Stimulated activated CD4-positive, alpha-beta T cell treated with anti-CD3 and anti-CD28 coated beads, Interleukin-12 subunit alpha, Interleukin-12 subunit beta, amount 100 ng/mL, for 4 hours (primary cell): ENCODE measurements at places on chromosomes 5 and 9.

GRCh38 chr9:89701221-89701798 is 96.5 kb downstream of the GADD45G start:
- DNase-seq = peak; percentile 69

- DNase-seq = no peak
These were observed 22.3 kb upstream of the GABRP start for GRCh38 chr5:170761048-170761707.

GRCh38 chr5:153865016-153865415 is 173.7 kb downstream of the FAM114A2 start:
- no peak for DNase-seq

- no peak for DNase-seq
These were observed 76.9 kb upstream of the IFNK start for GRCh38 chr9:27447031-27447683.

GRCh38 chr5:891117-891836 is 1.3 kb downstream of the BRD9 start:
- DNase-seq = no peak

DNA sequence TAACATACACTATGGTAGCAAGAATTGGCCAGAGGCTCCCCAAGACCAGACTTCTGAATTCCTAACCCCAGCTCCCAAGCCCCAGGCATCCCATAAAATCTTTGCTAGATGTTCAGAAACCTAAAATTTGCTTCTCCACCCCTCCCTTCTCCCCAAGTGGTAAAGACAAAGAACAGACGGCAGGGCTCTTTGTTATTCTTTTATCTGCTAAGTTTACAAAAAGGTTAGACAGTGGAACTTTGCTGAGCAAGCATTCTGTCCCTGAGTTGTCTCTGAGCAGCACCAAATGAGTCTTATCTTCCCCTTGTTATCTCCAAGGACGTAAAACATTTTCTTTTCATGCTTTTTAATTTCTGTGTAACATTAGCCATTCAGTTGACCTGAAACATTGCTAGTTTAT is 30.2 kb downstream of the TJP2 start:
- DNase-seq = no peak

DNA sequence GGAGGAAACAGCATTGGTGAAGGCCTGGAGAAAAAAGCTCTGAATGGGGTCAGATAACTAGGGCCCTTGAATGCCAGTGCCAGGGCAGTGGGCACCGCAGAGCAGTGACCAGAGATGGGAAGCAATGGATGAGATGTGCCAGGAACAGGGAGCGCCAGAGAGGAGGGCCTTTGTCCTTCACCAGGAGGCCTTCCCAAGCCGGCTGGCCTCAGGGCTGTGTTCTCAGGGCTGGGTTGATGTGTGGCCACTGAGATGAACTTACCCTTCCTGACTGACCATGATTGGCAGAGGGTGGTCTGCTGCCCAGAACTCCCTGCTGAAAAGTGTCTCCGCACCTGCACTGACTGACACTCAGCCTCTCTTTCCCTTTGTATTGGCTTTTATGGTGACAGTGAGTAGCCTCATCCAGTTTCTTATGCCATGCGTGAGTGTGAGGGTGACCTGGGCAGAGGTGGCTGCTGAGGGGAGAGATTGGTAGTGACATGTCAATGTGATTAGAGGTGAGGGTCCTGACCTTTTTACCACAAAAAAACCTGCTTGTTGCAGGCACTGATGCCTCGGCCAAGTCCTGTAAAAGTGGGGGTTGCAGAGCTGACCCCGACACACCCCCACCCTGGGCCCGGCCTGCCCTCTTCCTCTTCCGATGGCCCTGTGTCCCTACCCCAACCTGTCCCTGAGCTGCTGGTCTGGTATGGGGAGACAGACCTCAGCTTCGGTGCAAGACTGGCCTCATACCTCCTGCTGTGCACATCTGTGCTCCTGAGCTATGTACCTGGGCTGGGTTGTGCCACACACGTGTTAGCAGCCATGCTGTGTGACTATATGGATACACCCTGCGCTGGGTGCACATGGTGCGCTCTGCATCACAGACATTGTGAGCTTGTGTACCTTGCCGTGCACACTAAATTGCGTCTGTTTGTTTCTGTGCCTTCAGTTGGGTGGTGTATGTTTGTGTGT is 57.1 kb upstream of the PSD2 start:
- no peak for DNase-seq

- no peak for DNase-seq
These were observed 144.3 kb upstream of the MTAP start for GRCh38 chr9:21657966-21658667.

DNA sequence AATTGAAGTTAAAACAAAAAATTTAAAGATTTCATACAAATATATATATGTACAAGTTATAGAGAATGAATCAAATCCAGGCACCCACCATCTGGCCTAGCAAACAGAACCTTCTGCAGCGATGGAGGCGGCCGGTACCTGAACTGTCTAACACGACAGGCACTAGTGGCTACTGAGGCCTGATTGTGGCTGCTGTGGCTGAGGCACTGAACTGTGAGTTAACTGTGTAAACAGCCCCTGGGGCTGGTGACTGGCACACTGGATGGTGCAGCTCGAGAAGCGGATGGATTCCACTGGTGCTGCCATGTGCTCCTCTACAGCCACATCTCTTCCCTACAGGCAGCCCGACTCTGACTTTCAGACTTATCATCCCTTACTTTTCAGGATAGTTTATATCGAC is 82.4 kb downstream of the RAPGEF1 start:
- no peak for DNase-seq

DNA sequence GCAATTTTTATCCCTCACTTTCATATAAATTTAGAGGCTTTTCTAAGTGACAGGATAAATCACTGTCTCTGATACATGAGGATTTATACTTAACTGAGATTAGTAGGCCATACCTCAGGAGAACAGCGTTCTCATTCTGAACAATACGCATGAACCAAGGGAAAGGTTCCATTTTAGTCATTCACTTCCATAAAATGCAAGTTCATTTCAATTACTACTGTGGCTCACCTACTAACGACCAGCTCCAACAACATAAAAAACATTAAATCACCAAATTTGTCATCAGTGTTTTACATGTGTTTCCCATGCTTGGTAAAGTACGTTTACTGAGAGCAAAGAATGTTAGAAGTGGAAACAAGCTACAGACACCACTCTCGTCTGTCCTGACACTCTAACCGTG is 67.4 kb downstream of the EFNA5 start:
- DNase-seq = no peak

GRCh38 chr5:115686738-115687074 is 60.9 kb upstream of the TMED7 start:
- DNase-seq = no peak

GRCh38 chr9:134981829-134982228 is 64.1 kb upstream of the FCN1 start:
- DNase-seq = no peak

DNA sequence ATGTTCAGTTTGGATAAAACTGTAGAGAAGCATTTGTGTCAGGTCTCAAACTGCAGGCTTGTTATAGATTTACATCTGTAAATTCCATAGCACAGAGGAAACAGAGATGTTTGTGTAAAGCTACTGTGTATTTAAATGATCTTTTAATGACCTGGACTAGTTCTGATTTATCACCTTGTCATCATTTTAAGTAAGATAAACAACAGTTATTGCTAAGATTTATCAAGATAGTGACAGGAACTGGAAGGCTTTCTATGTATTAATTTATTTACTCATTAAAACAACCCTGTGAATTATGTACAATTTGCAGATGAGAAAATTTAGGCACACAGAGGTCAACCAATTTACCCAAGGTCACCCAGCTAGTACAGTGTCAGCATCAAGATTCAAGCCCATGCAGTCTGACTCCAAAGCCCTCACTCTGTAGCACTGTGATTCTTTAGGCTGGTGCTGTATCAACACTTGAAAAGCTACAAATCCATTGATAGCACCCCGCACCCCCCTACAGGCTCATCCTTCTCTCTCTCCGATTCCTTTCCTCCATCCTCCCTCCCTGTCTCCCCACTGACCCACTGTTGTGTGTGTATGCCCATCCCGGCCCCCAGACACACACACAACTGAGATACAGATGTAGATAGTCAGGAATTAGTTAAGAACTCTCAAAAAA is 184.5 kb downstream of the FBN2 start:
- DNase-seq = no peak

DNA sequence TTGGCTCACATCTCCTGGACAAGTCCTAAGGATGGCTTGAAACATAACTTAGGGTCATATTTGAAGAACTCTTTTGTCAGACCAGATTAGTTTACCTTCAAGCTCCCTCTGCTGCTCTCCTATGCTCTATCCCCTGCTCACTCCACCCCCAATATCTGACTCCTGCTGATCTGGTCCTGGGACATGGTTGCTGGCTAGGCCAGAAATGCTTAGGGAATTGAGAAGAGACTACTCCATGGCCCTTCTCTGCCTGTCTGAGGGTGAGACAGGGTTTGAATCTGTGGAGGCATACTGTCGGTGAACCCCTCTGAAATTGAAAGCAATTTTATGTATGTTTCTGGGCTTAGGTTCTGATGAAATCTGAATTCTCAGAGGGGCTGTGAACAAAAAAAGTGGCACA is 3.3 kb downstream of the OTULIN start:
- DNase-seq = no peak

DNA sequence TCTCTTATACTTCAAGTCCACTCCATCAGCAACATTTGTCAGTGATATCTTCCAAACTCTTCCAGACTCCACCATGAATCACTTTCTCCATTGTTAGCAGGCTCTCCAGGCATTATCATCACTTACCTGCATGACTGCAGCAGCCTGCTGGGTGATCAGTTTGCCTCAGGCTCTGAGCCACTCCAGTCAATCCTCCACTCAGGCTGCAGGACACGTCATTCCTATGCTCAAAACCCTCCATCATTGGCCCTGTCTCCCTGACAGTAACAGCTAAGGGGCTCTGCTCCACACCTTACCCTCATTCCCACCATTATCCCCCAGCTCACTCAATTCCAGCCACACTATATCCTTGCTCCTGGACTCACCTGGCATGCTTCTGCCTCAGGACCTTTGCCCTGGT is 10.7 kb downstream of the DIRAS2 start:
- DNase-seq = no peak

- DNase-seq = no peak
These were observed 125.9 kb downstream of the KCNIP1 start for GRCh38 chr5:170629566-170630175.

GRCh38 chr5:141717043-141717442 is 35.0 kb upstream of the ARAP3 start:
- no peak for DNase-seq

GRCh38 chr9:13444245-13445102 is 165.0 kb upstream of the MPDZ start:
- DNase-seq = no peak

DNA sequence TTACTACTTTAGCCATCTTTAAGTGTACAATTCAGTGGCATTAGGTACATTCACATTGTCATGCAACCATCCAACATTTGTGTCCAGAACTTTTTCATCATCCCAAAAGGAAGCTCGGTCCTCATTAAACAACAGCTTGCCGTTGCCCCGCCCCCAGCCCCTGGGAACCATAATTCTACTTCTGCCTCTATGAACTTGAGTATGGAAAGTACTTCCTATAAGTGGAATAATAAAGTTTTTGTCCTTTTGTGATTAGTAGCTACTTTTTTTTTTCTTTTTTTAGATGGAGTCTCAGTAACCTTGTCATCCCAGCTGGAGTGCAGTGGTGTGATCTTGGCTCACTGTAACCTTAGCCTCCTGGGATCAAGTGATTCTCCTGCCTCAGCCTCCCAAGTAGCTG is 5.0 kb downstream of the GBGT1 start:
- no peak for DNase-seq

DNA sequence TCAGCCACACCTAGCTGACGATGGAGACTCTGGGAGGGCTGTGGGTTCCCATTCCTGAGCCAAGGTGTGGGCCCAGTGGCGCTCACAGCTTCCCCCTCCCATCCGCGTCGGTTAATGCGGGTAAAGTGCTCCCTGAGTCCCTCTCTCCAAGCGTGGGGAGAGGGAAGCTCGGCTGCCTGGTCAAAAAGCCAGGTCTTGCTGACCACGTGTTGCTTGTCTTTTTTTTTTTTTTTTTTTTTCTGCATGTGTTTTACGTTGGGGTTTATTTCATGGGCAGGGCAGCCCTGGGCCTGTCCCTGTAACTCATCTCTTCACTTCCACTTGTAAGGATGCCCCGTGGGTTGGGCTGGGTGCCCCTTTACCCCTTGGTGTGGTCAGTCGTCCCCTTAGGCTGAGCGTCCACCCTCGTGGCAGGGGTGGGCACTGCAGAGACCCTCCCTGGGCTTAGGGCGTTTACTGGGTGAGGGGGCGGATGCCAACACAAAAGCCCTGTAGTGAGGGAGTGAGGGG is 11.9 kb downstream of the NKD2 start:
- no peak for DNase-seq

DNA sequence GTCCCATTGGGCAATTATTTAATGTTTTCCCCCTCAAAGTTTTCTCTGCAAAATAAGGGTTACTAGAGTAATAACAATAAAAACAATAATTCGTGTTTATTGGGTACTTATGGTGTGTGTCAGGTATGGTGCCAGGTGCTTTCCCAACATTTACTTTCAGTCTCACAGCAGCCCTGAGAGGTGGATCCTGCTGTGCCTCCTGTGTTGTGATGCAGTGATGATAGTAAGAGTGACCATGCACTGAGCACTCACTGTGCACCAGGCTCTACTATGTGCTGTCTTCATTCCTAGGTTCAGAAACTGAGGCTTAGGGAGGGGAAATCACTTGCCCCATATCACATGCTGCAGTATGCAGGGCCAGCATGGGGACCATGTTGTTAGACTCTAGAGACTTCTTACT is 15.5 kb downstream of the OTULINL start:
- no peak for DNase-seq
